ENCODE measurements at places on chromosomes 3 and 15.

DNA sequence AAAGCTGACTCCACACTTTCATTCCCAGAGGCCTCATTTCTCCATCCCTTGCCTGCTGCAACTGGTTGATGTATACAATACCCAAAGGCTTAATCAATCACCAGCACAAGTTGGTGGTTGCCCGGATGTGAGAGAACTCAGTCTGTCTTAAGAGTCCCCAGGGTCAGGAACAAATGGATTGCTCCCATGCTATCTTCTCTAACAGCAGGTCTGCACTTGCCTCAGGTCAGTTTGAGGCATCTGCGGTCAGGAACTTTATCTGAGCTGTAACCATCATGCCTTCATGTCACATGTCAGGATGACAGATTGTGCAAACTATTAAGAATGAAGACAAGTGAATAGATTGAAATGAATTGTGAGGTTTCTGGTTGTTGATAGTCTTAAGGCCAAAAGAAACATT is 56.1 kb downstream of the BFSP2 start:
- DNase-seq = no peak

DNA sequence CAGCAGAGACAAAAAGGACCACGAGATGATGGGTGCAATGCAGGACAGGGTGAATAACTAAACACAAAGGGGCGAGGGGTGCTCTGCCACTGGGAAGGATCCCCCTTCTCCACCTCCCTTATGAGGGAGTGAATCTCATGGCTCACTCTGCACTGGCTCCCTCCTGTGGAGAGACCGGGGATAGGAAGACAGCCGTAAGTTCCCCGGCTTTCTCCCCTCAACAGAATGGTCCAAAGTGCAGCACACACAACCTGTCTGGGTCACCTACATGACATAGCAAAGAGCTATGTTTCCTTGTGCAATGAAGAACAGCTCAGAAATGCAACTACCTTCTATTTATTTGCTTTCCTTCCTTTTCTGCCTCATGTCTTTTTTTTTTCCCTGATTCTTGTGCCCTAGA is 7.8 kb upstream of the ACSBG1 start:
- DNase-seq = peak; percentile 52

GRCh38 chr3:135990903-135991302 is 25.4 kb downstream of the PPP2R3A start:
- DNase-seq = no peak

- no peak for DNase-seq
Measured at GRCh38 chr3:184738982-184739381, 27.1 kb upstream of the MAGEF1 start.

- DNase-seq = no peak
Measured at GRCh38 chr3:59784164-59784563, 734.3 kb upstream of the CFAP20DC start.

DNA sequence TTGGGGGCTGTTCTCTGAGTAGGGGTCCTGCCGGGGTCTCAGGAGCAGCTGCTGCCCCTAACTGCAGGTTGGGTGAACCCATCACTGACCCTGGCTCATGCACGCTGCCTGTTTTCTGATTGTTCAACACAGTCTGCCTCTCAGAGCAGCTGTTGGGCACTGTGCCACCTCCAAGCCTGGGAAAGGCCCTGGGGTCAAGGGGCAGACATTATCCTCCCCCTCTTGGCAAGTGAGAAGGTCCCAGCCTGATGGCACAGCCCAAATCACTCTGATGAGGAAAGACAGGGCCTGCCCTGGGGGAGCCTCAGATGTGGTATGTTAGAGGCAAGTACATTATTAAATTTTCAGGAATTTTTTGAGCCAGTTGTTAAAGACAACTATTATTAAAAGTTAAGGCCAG is 14.1 kb upstream of the GNAT1 start:
- no peak for DNase-seq

GRCh38 chr3:42982645-42983412 is 3.7 kb downstream of the GASK1A start:
- no peak for DNase-seq

DNA sequence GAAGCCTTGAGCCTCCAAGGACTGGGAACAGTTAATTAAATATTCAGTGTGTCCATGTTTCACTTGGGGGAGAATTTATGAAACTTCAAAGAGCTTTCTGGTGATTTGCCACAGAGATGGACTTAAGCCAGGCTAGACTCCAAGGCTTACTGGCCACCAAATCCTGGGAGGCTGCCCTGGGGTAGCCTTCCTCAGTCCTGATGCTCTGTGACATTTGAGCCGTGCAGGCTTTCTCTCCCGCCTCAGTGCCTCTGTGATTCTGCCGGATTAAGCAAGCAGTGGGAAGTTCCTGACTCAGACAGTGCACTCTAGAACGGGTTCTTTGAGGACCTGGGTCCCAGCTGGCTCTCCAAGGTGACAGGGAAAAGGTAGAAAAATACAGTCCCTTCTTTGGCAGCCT is 314.7 kb upstream of the ICE2 start:
- DNase-seq = no peak

GRCh38 chr3:160707187-160707794 is 30.3 kb downstream of the ARL14 start:
- peak; percentile 55 for DNase-seq

DNA sequence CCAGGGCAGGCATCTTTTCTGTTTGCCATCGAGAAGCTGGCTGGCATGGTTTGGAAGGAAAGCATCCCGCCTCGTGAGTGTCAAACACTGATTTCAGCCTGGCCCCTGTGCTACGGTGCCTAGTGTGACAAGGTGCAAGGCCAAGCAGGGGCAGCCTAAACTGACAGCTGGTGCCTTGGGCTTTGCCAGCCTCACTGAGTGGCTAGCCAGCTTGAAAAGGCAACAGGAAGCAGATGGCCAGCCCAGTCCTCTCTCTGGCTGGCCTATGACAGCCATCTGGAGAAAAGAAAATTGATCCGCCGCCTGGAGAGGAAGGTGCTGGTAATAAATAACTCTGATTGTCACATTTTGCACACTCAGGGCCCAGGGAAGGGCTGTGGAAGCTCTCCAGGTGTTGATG is 52.2 kb downstream of the C3orf85 start:
- DNase-seq = no peak
